ENCODE measurements at places on chromosomes 7 and 10.

DNA sequence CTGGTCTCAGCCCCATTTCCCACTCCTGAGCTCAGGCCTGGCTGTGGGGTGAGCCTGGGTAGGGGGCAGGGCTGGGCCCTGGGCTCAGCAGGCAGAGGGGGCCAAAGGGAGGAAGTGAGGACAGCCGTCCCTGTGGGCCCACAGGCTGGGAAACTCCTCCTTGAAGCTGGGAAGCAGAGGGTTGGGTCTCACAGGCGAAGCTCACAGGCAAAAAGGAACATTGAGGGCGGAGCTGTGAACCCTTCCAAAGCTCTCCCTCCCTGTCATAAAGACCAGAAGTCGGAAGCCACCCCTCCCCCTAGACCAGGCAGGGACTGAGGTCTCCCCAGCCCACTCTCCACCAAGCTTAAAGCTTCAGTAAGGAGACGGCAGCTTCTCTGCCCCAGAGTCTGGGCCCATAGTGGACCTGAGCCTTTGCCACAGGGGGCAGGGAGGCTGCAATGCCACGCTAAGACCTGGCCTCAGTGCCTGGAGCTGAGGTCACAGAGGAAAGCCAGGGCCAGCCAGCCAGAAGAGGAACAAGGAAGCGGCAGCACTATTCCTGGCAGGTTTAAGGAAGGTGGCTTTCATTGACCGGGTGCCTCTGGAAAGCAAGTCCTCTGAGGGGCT lies 1.0 kb upstream of the KCP start:
- DNase-seq: no peak

DNA sequence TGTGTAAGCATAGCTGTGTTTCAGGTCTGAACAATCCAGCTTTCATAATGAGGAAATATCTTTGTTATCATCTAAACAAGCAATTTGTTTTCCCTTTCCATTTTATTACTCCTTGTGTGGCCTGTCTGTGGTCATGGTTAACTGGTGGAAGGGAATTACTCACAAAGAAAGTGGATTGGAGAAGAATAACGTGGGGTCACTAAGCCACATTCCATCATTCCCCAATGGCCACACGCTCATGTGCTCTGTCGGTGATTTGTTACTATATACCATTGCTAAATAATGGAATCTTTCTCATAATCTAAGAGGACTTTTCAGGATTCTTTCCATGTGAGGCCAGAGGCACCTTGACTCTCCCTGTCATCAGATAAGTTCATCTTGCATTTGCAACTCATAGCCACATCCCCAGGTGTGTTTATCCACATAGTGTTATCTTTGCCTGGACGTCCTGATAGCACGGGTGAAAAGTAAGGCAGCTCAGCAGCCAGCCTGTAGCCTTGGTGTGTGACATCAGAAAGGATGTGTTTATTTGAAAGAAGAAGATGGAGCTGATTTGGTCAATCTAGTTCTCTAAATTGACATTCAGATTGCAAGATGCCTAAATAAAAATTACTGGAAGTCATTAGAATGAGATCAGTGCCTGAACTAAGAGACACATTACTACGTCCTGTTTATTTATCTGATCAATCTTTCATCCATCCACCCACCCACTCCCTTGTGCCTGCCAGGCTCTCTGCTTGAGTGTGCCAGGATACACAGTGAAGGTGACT lies 128.9 kb downstream of the CELF2 start:
- DNase-seq: no peak

- DNase-seq: no peak
Observed at GRCh38 chr7:155414547-155415492, 43.1 kb upstream of the EN2 start.

GRCh38 chr7:153090209-153090608 lies 330.7 kb downstream of the ACTR3B start:
- DNase-seq: no peak

DNA sequence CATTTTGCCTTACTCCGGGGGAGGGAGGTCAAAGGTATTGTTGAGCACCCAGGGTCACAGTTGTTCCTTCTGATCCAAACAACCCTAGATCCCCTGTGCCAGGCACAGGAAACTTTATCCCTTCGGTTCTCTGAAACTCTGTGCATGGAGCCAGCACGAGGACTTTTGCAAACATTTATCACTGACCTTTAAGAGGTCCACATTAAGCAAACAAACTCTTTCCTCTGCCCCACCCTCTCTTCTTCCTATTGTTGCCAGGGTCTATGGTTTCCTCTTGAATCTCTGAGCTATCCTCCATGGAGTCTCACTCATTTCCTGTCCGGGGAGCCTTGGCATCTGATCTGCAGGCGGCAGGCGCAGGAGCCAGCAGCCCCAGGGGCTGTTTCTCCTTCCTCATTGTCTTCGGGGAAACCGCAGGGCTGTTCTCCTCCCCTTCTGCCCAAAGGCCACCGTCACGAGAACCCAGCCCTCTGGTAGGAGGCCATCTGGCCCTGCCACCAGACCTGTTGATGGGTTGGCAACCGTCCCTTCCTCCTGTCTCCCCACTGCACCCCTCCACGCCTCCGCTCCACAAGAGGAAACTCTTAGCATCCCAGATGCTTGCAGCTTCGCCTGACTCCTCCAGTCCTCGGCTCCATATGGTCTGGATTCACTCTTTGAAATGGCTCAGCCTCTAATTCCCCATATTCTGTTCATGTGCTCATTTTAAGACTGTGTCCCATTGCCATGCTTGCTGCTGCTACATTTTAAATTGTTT lies 327.3 kb upstream of the NRP1 start:
- no peak for DNase-seq

- DNase-seq: no peak
Observed at GRCh38 chr10:19317952-19318351, 269.4 kb downstream of the MALRD1 start.

- DNase-seq: no peak
Observed at GRCh38 chr7:108157606-108158335, 27.6 kb upstream of the LAMB4 start.

DNA sequence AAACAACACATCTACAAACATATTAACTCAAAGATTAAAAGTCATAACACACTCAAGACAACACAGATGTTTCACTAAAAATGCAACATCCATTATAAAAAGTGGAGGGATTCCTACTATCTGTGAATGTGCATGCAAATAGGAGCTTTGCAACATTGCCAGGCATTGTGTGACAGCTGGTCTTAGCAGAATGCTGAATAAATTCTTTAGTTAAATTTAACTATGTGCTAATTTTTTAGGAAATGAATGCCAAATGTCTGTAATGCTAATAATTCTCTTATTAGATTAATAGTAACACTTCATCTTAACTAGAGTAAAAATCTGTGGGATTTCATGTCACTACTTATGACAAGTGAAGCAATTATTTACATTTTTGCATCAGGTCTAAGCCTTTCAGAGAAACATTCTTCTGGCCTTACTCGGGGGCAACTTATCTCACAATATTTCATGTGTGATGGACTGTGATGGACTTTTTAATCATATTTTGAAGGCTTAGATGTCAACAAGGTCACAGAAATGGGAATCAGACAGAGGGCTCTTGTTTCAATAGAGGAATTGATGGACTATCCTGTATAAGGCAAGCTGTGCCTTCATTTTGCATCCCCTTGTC lies 524.6 kb upstream of the KCND2 start:
- DNase-seq: no peak

DNA sequence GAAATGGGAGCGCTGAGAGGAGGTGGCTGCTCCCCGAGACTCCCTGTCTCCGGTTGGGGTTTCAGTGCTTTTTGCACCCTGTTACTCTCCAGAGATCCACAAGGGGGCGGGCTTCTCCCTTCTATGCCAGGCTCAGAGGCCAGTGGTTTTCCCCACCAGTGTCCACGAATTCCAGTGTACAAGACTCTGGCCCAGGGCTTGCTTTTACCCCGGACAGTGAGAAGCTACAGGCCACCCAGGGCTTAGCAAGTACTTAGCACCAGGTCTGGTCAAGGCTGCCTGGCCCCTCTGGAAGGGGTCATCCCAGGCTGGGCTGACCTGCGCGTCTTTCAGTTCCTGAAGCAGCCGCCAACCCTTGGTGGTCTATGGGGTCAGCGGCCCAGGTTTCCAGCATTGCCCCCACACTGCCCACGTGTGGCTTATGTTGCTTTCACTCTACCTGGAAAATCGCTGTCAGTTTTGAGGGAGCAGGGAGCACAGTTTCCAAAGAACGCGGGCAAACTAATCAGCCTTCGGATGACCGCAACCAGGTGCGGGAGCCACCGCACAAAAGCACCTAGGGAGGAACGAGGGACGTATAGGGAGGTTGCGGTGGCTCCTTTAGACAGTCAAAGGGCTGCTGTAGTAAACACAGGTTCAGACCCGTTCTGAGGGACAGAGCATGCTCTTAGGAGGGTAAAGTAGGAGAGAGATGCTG lies 6.8 kb downstream of the CYP26A1 start:
- peak; percentile 28 for DNase-seq

DNA sequence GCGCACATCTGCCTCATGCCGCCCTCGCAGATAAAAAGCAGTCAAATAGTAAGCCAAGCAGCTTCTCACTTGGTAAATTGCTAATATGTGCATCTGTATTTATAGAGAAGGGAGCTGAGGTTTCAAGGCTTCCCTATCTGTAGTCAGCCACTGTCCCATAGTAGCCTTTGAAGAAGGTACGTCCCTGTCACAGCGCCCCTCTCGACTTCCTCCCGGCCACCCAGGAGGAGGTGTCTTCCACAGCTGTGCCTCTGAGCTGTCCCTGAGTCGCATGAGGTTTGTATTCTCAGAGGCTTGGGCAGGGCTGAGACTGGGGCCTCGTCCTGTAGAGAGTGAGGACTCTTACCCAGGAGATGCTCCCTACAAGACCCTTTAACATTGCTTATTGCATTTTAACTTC lies 49.0 kb downstream of the SPOCK2 start:
- DNase-seq: no peak

- no peak for DNase-seq
Observed at GRCh38 chr7:157370742-157371141, 33.9 kb downstream of the DNAJB6 start.

DNA sequence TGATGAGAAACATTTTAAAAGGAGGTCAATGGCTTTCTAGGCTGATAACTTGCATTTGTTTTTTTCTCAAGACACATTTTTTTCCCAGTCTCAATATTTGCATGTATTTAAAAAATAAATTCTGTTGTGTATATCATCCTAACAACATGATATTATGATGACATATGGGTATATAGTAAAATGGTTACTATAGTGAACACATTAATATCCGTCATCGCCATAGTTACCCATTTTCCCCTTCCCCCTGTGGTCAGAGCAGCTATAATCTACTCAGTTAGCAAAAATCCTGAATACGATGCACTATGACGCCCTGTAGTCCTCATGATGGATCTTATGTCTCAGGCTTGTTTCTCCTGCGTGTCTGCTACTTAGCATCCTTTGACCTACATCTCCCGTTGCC lies 60.9 kb upstream of the ZPBP start:
- DNase-seq: no peak

DNA sequence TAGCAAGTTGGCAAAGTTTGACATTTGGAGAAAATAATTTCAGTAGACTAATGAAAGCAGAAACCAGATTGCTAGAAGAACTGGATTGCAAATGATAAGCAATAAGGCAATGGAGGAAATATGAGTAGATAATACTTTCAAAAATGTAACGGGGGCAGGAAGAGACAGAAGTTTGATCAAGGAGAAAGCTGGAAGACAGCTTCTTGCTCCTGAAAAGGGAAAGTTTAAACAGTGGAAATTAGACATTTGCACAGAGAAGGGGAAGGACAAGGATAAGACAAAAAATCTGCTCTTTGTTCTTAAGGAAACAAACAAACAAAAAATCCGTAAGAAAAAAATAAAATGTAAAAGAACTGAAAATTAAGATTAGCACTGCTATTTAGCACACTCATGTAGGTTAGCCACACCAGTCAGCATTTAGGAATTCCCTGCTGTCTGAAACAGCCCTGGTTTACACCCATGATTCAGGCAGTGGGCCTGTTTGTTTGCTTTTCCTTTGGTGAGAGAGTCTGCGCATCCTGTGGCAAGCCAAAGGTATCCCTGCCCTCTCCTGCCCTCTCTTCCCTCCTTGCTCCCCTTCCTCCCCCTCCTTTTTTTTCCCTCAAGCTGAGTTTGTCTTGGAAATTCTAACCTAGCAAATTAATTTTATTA lies 104.3 kb upstream of the CAV2 start:
- DNase-seq: no peak

DNA sequence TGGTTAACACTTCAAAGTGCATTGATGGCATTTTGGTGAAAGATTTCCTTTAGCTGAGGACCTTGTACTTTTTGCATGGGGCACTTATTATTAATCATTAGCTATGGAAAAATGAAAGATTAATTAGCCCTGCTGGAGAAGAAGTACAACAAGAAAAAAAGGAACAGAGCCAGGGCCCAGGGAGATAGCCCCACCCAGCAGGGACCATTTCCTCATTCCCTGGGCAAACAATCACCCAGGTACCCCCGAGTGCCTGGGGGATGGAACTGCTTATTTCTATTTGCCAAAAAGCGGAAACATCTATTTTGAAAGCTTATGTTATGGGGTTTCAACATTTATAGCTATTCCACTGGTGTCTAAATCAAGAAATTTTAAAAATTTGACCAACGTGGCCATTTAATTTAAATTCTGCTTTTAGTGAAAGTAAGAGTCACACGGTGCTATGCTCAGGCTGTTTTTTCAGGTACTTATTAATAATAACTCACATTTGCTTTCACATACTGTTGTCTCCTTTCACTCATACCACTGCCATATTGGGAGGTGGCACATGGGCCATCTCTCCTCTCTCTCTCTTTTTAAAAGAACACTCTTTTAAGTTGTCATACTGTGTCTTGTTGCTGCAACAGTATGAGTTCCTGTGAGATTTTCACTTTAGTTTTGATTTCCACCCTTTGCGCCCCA lies 143.6 kb upstream of the KIF5B start:
- no peak for DNase-seq

GRCh38 chr10:75146780-75147179 lies 35.3 kb downstream of the SAMD8 start:
- DNase-seq: no peak
